ENCODE measurements at places on chromosomes 12 and 14.

GRCh38 chr14:101371799-101372793 is 189.2 kb upstream of the DIO3 start:
- no peak for DNase-seq

GRCh38 chr12:54649825-54650224 is 1.7 kb upstream of the DCD start:
- no peak for DNase-seq

DNA sequence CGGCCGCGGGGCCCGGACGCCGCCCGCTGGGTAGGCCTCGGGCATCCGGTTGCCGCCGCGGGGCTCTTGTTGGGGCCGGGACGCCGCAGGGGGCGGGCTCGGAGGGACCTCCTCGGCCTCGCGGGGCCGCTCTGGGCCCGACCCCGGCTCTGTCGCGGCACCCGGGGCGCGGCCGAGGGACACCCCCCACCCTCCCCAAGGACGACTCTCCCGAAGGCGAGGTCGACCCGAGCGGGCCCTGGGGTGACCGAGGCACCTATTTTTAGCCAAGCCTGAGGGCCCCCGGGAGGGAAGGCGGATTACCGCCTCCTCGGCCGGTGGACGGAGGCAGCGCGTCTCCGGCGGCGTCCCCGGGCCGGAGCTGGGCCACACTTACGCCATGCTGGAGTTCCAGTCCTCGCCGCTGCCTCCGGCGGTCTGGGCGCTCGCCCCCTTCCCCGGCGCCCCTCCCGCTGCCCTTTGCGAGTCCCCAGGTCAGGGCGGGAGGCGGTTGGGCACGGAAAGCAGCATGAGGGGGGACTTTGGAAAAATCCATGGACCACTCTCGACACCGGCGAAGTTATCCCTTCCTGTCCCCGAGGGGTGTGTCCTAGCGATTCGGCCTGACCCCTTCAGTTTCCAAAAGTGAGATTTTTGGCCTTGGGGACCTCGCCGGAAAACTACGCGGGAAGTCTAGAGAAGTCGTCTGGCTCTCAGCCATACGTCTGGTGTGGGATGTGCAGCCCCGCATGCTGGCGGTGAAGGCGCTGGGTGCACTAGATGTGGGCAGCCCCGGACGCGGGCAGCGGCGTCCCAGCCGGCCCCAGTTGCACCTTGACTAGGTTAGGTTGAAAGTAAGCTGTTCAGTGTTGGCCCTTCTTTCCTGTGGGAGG is 699 bp downstream of the KTN1 start:
- DNase-seq, result peak; percentile 28

- DNase-seq, result no peak
Measured at GRCh38 chr14:67432050-67432564, 20.1 kb upstream of the PLEK2 start.

- DNase-seq, result no peak
Measured at GRCh38 chr12:57719777-57720605, 18.6 kb downstream of the AGAP2 start.

Data from activated naive CD4-positive, alpha-beta T cell (primary cell).